Breast epithelium (tissue), 4 donors: ENCODE measurements at places on chromosomes 2 and 18. TPM values are rescaled to one million over a fixed set of nuclear protein-coding genes. Genes with fewer than 3 reads are reported as not detected.

GRCh38 chr2:227871375-227871791, at the start of gene DAW1:
Gene DAW1 (plus strand): TSS chr2:227871631. CDS start chr2:227871690, 59 bp downstream.
- no peak for DNase-seq
- peak within 1 kb of the TSS; percentile 30 for H3K4me3 ChIP-seq
- H3K27ac ChIP-seq: no peak within 1 kb of the TSS
- H3K27me3 ChIP-seq: no peaks in the 10 kb centered on the region
- no peaks in the 10 kb centered on the region for H3K4me1 ChIP-seq
- no peaks in the 10 kb centered on the region for H3K36me3 ChIP-seq

DNA sequence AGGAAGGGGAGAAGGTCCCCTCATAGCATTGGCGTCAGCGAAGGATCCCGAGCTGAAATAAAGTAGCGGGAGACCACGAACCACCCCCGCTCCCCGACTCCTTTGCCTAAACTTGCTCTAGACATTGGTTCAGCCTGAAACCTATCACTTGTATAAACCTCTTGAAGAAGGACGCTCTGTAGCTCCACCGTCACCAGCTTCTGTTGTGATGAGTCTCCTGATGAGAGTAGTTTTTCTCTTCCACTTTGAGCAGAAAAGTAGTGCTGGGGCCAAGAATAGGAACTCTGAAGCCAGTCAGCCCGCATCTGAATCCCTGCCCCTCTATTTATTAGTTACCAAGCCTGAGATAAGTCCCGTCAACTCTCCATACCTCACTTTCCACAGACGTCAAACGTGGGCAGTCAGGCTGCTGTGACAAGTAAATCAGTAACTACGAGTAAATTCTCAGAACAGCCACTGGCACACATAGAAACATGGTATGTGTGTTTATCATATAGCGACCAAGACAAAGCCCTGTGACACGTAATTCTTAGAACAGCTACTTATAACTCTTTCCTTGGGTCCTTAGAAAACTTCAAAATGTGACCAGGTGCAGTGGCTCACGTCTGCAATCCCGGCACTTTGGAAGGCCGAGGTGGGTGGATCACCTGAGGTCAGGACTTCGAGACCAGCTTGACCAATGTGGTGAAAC, 61.7 kb downstream of the CD226 start:
- no peak for DNase-seq
- H3K4me3 ChIP-seq: no peak overlapping the region
- H3K36me3 ChIP-seq: no peaks in the 10 kb centered on the region
- H3K4me1 ChIP-seq: no peaks in the 10 kb centered on the region
- H3K27me3 ChIP-seq: no peaks in the 10 kb centered on the region

GRCh38 chr2:176461098-176461808, 192.0 kb downstream of the MTX2 start:
- DNase-seq: no peak
- H3K27me3 ChIP-seq: no peaks in the 10 kb centered on the region
- no peaks in the 10 kb centered on the region for H3K36me3 ChIP-seq
- H3K4me1 ChIP-seq: no peaks in the 10 kb centered on the region
- no peak overlapping the region for H3K27ac ChIP-seq

GRCh38 chr2:239611222-239611795, 210.5 kb upstream of the HDAC4 start:
- no peak overlapping the region for H3K4me3 ChIP-seq
- H3K4me1 ChIP-seq: no peaks in the 10 kb centered on the region
- H3K27ac ChIP-seq: no peak overlapping the region
- no peak for DNase-seq
- H3K27me3 ChIP-seq: peaks cover 7% of the 10 kb centered on the region

- no peaks in the 10 kb centered on the region for H3K4me1 ChIP-seq
- H3K4me3 ChIP-seq: no peak overlapping the region
- no peaks in the 10 kb centered on the region for H3K27me3 ChIP-seq
- no peak for DNase-seq
- H3K36me3 ChIP-seq: no peaks in the 10 kb centered on the region
Measured at GRCh38 chr2:215729985-215730620, 283.2 kb downstream of the MREG start.

Gene TBR1
- total RNA-seq: 0.33 TPM

GRCh38 chr2:232476791-232477190, 10.8 kb downstream of the ECEL1 start:
- no peaks in the 10 kb centered on the region for H3K4me1 ChIP-seq
- no peak for DNase-seq
- no peak overlapping the region for H3K4me3 ChIP-seq
- H3K36me3 ChIP-seq: no peaks in the 10 kb centered on the region

Gene HNMT
- total RNA-seq: 94.7 TPM

DNA sequence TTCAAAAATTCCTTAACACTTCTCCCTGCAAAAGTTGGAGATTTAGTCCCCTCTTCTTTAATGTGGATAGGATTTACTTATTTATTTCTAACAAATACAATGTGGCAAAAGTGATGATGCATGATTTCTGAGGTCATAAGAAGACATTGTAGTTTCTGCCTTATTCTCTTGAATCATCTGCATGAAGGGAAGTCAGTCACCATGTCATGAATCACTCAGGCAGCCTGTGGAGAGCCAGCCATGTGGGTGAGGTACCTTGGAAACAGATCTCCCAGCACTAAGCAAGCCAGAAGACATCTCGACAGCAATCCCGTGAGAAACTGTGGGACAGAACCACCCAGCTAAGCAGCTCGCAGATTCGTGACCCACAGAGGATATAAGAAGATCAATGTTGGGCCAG, 2.7 kb upstream of the ZC3H8 start:
- DNase-seq: no peak
- no peak overlapping the region for H3K4me3 ChIP-seq
- H3K4me1 ChIP-seq: peaks cover 6% of the 10 kb centered on the region
- no peaks in the 10 kb centered on the region for H3K27me3 ChIP-seq
- H3K36me3 ChIP-seq: no peaks in the 10 kb centered on the region

DNA sequence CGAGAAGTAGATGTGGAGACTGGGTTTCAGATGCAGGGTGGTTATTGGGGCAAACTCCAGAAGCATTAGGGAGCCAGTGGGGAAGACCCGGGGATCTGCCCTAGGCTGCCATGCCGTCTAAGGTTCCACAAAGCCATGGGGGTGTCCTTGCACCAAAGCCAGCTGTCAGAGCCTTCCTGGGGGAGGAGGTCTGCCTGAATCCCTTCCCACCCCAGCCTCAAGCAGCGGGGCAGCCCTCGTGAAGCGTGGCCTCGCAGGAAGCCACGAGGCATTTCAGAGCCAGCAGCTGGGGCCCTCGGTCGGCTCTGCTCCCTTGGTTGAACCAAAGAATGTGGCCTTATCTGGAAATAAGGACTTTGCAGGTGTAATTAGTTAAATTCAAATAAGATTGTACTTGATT, 51.2 kb upstream of the UBE2F start:
- no peak for DNase-seq
- H3K4me3 ChIP-seq: no peak overlapping the region
- H3K36me3 ChIP-seq: no peaks in the 10 kb centered on the region
- H3K4me1 ChIP-seq: no peaks in the 10 kb centered on the region
- no peaks in the 10 kb centered on the region for H3K27me3 ChIP-seq

Gene ZNF892
- 6.9 TPM for total RNA-seq

DNA sequence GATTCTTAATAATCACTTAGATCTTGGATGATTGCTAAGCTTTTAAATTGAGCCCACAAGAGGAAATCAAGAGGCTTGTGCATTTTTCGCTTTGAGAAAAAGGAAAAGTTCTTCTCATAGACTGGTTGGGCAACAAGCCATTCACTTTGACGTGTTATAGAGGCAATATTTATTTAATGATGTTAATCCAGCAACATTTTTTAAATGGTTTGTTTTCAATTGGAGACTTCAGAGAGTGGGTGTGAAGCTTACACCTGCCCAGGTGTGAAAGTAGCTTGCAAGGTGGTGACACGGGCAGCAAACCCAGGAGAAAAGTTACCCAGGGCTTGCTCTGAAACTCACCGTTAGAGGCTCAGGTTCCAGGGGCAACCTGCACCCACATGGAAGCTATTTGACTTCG, 858.9 kb downstream of the GALR1 start:
- H3K4me1 ChIP-seq: no peaks in the 10 kb centered on the region
- no peaks in the 10 kb centered on the region for H3K36me3 ChIP-seq
- H3K27ac ChIP-seq: no peak overlapping the region
- DNase-seq: no peak
